Activated CD4-positive, alpha-beta T cell treated with anti-CD3 and anti-CD28 coated beads, Interleukin-2, amount 50 U/mL, for 24 hours (primary cell): ENCODE measurements at places on chromosomes 6 and 20.

- no peak for DNase-seq
Observed at GRCh38 chr6:142271476-142271875, 30.3 kb upstream of the ADGRG6 start.

DNA sequence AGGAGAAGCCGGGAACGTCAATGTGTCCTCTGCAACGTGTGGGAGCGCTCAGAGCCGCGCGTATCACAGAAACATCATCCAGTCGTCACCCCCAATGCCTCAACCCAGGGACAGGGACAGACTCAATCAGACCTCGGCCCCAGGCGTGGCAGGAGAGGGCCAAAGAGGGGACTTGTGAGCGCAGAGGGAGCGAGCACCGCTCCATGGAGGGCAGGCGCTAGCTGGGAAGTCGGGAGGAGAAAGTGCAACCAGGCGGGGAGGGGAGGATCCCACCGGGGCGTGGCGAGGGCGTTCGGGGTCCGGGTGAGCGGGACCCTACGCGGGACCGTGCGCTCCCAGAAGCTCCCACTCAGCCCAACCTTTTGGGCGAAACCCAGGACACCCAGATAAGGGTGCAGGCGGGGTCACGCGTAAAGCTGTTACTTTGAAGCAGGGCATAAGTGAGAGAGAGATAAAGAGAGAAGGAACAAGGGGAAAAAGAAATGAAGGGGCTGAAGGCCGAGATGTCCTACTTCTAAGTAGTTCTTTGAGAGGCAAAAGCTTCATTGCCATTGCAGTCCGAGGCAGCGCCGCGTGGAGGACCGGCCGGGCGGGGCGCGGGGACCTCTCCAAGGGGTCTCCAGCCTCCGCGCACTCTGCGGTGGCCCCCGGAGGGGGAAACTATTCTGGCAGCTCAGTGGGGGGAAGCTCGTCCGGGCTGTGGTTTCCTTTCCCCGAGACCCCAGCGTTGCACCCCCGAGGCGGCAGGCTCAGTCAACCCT, 862 bp upstream of the SOBP start:
- DNase-seq: peak; percentile 2

GRCh38 chr20:35883778-35884540, 70.3 kb downstream of the SCAND1 start:
- peak; percentile 43 for DNase-seq

- no peak for DNase-seq
Observed at GRCh38 chr6:25831532-25832306, at the start of gene SLC17A1. TSS of gene SLC17A1 (minus strand) at chr6:25832052. CDS start at chr6:25830557, 1,495 bp downstream.

DNA sequence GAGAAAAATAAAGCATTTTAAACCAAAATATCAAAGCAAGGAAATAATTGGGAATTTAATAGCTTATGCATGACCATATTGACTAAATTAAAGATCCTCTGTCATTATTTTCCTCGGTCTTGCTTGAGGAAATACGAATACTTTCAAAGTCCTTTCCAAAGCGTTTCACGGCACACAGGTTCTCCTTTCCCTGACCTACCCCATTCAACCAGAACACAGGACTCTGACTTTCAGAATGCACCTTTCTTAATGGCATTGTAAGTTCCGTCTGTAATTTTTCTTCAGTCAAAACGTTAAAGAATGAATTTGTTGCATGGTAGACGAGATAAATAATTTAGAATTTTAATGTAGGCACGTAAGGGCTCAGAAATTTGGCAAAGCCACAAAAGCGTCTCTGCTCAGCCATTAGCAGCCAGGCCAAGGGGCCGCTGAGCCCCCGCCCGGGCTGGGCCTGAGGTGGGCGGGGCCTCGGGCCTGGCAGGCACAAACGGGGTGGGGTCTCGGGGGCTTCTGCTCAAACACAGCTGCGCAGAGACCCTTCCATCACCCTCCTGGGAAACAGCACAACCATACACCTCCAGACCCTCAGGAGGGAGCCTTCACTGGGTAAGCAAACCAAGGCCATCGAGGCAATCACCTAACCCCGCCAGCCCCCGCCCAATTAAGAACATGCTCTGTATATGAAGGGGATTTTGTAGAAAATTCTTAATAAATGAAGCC, 3.4 kb downstream of the NEDD9 start:
- no peak for DNase-seq

GRCh38 chr6:39407446-39407993, 85.0 kb upstream of the KCNK16 start:
- DNase-seq: no peak

DNA sequence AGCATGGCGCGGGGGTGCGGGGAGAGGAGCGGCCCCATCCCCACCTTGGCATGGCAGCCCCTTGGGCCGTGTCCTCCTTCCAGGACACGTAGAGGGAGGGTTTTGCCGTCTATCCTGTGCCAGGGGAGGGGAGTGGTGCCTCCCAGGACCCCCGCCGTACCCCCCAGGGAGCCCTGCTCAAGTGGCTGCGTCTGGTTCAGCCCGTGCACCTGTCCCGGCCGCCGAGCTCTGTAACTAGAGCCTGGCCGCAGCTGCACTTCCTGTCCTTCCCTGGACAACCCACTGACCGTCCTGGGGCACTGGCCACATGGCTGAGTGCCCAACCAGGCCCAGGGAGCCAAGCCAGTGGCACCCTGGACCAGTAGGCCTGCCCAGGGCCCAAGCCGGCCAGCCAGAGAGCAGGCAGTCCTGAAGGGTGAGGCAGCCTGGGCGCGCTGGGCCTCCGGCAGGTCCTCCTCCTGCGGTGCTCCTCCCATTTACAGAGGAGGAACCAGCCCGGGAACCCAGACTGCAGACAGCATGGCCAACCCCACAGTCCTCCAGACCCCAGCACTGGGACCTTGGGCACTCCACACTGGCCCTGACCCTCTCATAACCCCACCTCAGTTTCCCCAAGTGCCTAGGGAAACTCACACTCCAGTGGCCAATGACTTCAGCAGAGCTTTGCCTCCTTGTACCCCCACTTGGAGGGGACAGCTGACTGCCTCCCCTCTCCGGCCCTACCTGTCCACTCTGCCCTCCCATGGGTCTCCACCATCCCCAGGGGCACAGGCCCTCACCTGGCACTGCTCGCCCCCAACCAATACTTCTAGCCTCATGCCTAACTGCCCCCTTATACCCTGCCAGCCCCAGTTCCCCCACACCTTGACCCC, 8.7 kb downstream of the LAMA5 start:
- DNase-seq: no peak

- DNase-seq: no peak
Observed at GRCh38 chr20:61055180-61056010, 196.7 kb upstream of the CDH4 start.

GRCh38 chr6:39932386-39932910, 1.8 kb downstream of the MOCS1 start:
- DNase-seq: no peak

DNA sequence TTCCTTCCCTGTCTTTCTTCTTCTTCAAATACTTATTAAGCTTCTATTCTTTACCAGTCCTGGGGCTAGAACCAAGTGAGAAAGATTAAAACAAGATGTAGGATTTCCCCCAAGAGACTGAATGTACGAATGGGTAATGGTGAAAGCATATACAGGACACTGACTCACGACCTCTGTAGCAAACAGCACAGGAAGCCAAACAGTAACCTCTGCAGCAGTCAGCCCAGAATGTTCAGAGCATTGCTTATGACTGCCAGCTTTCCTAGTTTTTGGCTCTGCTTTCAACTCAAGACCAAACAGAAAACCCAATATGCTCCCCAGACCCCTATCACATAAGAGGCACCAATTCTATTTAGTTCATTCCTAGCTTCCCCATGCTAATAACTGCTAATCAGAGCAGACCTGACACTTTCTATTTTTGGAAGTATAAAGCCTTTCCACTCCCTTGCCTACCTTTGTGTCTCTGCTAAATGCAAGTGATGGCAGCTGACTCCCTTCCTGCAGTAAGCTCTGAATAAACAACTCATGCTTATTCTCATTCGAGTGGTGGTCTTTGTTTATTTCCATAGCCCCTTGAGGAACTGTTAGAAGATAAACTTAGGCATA, 690.6 kb downstream of the EPM2A start:
- no peak for DNase-seq

DNA sequence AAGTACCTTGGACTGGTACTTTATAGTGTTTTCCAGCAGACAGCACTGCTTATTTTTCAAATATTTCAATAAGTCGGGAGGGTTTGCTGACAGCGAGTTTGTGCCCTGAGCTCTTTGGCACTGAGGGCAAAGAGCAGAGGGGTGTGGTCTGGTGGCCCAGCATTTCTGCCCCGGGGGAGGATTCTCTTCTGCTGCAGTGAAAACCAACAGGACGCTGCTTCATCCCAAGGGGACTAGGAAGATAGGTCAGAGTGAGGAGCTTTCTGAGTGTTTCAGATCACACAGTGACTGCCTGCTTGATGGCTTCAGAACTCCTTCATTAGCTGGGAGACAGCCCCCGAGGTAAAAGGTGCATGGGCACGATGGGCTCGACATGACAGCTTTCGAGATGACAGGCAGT, 8.6 kb downstream of the ULBP2 start:
- no peak for DNase-seq

GRCh38 chr6:23534351-23534750, 591.7 kb upstream of the NRSN1 start:
- no peak for DNase-seq

DNA sequence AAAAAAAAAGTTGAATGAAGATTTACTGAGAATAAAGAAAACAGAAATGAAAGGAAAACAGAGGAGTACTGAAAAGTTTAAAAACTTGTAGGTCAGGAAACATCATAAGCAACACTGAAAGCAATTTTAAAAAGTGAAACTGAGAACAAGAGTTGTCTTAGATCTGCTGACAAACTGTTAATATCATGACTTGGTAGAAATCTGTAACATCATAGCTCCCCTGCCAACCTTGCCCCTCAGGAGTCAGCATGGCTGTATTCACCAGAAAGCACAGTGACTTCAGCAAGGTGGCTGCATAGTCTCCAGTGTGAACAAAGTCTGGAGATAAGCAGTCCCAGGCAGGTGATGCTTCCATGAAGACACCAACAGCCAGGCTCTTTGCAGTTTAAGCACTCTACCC, 5.3 kb downstream of the NAA20 start:
- no peak for DNase-seq

GRCh38 chr20:20017844-20018185, 653 bp downstream of the NAA20 start:
- DNase-seq: no peak

GRCh38 chr20:43722153-43722505, 4.7 kb downstream of the GTSF1L start:
- DNase-seq: peak; percentile 16
